Right atrium auricular region (tissue), 2 donors: ENCODE measurements at places on chromosomes 1 and 21.

DNA sequence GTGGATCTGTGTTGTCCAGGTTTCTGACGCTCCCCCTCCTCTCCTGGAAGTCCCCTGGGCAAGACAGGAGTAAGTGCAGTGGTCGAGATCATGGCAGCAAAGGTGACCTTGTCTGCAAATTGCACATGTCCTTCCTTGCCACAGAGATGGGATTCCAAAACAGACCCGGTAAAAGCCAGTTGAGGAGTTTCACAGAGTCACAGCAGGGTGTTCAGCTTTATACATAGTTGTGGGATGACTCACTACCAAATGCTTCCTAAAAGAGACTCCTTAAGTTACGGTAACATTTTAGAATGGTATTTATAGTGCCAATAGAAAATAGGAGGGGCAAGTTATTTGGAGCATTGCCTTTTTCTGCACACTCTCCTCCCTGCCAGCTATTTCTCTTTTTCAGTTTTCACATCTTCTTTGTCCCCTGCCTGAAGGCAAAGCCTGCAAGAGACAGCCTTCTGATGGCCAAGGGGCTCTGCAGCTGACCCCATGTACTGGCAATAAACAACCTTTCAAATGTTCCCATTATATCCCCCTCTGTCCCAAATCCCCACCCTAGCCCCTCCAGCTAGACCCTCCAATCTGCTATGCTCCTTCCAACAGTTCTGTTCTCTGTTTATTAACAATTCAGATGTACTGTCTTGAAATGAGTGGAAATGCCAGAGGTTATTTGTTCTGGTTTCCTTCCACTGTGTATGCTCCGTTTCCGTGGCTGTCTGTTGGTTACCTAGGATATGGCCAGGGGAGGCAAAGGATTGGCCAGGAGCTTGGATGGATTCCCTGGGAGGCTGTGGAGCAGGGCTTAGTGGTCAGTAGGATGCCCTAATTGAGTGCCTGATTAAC is 115.0 kb downstream of the TGFB2 start:
- no peak for DNase-seq

- no peak for DNase-seq
These were observed 48.5 kb upstream of the PBX1 start for GRCh38 chr1:164510435-164510834.

DNA sequence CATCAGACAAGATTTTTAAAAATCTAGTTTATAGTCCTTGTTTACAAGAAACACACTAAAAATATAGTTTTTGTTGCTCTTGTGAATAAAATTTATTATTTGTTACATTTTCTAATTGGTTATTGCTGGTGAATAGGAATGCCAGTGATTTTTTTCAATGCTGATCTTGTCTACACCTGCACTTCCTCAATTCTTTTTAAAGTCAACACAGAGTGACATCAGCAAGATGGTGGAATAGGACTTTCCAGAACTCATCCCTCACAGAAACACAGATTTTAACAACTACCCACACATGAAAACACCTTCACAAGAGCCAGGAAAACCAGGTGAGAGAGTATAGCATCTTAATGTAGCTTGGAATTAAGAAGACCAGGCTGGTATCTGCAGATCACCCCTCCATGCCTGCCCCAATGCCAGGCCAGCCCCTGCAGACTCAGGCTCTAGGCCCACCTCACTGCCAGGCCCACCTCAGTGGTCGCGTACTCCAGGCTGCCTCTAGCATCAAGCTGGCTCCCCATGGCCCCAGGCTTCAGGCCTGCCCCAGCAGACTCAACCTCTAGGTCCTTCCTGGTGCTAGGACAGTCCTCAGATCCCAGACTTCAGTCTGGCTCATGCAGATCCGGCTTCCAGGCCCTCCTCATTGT is 117.6 kb downstream of the WDR3 start:
- DNase-seq, result no peak

GRCh38 chr1:32759997-32760623 is 57.0 kb downstream of the YARS1 start:
- DNase-seq, result no peak

GRCh38 chr1:60118085-60118484 is 44.5 kb upstream of the C1orf87 start:
- no peak for DNase-seq

DNA sequence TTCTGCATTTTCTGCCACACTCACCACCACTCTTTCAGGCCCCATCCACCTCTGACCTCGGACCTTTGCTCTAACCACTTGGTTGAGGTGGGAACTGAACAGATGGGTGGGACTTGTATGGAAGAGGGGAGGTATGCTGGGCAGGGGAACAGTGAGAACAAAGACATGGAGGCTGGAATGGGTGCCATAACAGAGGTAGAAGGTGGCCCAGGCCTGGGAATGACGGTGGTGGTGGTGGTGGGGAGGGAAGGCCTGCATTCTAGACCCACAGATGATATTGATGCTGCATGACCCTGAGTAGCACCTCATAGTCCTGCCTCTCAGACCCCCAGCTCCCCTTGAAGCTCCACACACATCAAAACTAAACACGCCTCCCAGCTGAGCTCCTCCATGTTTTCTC is 5.2 kb upstream of the CSF3R start:
- no peak for DNase-seq

DNA sequence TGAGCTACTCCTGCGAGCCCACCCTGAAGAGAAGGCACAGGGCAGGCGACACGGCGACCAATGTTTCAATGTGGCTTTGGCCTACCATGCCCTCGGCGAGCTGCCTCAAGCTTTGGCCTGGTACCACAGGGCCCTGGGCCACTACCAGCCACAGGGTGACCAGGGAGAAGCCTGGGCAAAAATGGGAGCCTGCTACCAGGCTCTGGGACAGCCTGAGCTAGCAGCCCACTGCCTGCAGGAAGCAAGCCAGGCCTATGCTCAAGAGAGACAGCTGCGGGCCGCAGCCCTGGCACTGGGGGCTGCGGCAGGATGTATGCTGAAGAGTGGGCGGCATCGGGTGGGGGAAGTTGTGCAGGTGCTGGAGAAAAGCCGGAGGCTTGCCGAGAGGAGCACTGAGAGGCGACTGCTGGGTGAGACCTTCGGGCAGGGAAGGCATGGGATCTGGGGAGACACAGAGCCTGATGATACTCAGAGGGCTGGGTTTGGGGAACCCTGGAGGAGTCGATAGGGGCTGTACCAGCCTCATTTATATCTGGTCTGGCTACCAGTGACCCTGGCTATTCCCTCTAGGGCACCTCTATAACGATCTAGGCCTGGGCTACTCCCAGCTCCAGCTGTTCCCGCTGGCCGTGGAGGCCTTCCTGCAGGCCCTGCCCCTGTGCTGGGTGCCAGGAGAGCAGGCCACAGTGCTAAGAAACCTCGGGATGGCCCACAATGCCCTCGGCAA is 2.3 kb downstream of the TTC24 start:
- no peak for DNase-seq
